ENCODE measurements at places on chromosomes 12 and 14.

GRCh38 chr12:64729909-64730587 lies 29.2 kb downstream of the GNS start:
- DNase-seq, result no peak

- no peak for DNase-seq
Observed at GRCh38 chr14:77265561-77266335, 5.3 kb downstream of the NGB start.

GRCh38 chr12:122467983-122468382 lies 32.7 kb downstream of the ZCCHC8 start:
- no peak for DNase-seq

DNA sequence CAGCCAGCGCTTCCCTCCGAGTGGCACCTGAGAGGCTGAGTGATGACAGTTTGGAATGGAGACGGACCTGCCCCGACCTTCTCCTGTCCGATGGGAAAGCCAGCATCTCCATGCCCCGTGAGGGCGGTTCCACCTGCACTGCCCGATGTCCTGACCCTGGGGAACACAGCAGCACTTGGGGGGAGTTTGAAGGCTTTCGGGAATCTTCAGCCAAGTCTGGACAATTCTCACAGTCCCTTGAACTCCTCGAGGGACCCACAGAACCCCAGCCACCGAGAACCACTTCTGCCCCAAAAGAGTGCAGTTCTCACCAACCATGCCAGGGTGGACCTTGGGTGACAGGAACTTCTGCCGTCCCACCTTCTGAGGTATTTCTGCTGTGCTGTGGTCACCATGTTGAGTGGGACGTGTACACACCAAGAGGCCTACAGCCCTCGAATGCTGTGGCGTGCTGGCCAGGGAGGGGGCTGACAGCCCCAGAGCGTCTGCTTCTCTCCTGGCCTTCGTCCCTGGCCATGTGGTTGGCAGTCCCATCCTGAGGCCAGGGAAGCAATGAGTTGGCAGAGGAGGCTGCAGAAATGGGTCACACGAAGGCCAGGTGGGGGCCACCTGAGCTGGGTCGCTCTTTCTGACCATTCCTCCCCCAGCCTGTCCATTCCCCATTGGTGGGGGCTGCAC lies 1.0 kb downstream of the CLBA1 start:
- no peak for DNase-seq

- DNase-seq, result no peak
Observed at GRCh38 chr12:120810021-120810420, 84.4 kb downstream of the ACADS start.

DNA sequence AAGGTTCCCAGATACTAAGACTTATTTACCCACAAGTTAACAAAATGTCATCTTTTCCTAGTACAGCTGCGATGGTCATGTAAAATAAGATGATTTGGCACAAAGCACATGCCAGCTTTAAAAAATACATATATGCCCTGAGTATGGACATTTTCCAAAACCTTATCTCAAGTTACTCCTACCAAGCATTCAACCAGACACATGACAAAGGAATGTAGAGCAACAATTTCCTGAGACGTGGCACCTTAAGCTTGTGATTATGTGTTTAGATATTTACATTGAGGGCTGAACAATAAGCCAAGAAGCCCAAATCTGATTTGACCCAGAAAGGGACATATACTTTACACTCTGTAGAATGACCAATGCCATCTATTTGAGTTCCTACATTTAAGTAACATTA lies 24.5 kb upstream of the OVCH1 start:
- DNase-seq, result no peak

DNA sequence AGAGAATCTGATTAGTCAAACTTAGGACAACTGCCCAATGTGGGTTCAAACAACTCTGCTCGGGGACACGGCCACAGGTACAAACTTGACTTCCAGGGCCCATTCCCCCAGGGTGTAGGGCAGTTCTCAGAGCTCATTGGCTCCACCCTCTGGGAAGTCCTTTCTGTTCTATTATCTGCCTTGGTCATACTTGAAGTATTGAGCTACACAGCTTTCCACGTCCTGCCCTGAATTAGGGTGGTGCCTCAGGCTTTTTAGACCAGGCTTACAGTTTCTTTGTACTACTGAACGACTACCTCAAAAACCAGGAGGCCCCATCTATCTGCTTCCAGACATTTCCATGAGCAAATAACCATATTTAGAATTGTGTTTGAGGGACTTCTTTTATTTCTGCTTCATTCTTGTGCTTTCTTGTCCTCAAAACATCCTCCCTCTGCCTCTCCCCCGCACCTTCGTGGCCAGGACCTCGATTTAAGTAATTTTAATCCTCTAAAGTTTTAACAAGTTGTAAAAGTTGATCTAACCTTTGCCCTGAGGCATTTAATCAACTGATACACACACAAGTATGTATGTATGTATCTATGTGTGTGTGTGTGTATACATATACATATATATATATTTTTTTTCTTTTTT lies 281.7 kb upstream of the AMIGO2 start:
- no peak for DNase-seq

DNA sequence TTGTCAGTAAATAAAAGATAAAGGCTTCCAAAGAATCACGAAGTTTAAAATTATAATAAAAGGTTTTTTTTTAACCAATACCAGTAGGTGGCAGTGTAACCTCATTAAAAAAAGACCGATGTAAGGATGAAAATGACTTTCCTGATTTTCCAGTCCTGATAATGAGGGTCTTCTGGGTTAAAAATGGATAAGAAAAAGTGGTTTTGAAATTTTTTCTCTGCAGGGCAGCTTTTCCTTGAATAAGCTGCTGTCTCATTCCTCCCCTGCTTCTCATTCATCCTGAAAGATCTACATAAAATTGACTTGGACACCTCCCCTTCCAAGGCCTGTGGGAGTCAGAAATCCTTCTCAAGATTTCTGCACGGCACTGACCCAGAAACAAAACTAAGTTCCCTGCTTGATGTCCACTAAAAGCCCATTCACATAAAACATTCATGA lies 58.9 kb upstream of the FBXO33 start:
- DNase-seq, result peak; percentile 49

GRCh38 chr12:71521125-71521524 lies 81.5 kb downstream of the LGR5 start:
- DNase-seq, result no peak

DNA sequence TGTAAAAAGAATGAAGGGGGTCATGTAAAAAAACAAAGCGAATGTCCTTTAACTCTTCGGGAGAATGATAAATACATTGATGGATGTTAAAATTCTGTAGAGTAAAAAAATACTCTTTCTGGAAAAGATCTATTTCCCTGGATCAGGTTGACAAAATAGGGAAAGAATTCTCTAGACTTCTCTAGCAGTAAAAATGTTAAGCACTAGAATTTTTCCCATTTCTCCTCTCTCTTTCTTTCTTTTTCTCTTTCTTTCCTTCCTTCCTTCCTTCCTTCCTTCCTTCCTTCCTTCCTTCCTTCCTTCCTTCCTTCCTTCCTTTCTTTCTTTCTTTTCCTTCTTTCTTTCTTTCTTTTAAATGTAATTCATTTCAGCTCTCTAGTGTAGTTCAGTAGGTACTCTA lies 552.5 kb downstream of the LRFN5 start:
- DNase-seq, result no peak

- peak; percentile 64 for DNase-seq
Observed at GRCh38 chr14:63654346-63654745, 12.7 kb upstream of the WDR89 start.

GRCh38 chr14:69004731-69005431 lies 25.8 kb upstream of the ACTN1 start:
- DNase-seq, result peak; percentile 59

DNA sequence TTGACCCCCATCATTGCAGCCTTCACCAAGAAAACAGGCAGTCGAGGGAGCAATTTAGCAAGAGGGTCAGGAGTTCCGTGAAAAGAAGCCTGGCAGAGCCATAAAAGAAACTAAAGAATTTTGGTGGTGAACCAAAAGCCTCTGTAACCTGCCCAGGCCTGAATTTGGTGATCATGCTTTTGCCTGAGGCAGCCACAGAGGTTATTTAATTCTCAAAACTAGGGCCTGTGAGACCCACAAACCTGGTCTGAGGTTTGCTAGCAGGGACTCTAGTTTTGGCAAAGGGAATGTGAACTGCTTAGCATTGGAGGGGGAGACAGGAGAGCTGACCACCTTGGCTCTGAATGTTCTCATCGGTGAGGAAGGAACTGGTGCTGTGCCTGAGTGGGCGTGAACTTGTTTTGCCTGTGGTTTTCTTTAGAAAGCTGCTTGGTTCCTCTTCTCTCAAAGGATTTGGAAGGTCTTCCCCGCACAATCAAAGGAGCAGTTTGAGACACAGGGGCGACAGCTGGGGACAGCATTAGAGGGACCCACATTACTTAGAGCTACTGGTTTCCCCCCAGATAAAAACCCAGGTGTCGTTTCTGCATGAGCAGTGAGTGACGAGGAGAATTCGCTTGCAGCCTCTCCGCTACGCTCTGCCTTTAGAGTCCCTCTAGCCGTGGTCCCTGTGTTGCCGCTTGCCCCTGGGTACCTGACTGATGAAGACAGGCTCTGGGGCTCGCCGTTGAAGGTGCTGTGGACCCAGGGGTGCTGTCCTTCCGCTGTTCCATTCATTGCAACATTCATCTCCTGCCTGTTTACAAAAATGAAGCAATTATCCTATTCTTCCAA lies 12.6 kb upstream of the WNT5B start:
- no peak for DNase-seq

DNA sequence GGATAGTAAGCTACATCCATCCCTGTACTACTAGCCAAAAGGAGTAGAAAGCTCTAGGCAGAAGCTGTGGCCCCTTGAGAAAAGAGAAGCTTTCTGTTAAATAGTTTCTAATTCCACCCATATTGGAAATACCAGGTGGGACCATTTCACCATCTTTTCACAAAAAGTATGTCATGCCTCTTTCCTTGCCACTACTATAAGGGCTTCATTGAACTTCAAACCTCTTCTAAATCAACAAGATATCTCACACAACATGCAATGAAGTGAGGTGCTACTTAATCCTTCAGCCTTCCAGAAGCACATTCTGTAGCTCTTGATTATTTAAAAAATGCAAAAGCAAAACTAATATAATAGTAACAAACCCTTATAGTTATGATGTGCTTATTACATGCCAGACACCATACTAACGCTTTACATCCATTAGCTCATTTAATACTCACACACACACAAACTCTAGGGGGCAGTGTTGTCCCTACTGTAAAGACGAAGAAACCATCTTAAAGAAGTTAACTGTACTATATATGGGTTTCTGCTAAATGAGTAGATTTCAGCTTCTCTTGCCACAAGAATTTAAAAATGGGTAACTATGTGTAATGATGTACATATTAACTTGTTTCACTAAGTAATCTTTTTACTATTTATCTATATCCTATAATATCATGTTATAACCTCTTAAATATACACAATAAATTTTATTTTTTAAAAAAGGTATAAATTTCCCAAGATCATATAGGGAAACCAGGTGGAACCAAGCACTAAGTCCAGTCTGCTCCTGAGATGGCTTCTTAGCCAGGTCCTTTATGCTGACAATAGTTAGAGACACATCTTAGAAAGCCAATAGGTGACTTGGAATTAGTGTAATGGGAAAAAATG lies 124.4 kb downstream of the RPS29 start:
- peak; percentile 72 for DNase-seq

GRCh38 chr12:6872073-6873048 lies 742 bp downstream of the SPSB2 start:
- DNase-seq, result peak; percentile 73

DNA sequence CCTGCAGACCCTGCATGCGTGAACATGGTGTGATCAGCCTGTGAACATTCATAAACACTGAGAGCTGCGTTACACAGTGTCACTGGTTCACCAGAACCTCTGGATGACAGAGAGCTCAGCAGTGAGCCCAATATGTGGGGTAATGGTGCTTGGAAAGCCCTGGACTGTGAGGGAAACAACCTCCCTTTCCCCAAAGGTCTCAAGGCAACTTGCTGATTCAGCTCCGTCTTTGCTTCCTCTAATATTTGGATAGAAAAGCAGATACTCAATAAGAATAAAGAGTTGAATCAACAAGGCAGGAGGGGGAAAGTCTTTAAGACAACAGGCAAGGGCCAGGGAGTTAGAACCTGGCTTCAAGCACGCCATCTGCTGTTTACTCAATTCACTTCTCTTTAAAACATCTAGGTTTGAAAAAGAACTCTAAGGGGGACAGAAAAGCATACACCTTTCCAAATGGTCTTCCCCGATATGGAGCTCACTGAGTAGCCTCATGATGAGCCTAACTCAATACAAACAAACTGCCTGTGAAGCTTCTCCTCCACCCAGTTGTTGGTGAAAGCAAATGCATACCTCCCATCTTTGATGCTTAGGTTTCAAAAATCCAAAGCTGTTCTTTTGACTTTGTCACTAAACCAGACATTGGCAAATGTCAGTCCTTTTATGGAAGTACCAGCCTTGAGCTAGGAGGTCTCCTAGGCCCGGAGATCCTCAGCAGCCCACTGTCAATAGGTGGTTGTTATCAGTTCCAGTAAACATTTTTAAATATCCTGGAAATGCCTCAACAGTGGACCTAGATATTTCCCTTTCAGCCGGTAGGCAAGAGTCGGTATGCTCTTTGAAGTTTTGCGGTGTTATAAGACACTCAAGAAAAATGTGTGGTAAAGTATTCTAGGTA lies 76.1 kb downstream of the SAMD4A start:
- peak; percentile 48 for DNase-seq

DNA sequence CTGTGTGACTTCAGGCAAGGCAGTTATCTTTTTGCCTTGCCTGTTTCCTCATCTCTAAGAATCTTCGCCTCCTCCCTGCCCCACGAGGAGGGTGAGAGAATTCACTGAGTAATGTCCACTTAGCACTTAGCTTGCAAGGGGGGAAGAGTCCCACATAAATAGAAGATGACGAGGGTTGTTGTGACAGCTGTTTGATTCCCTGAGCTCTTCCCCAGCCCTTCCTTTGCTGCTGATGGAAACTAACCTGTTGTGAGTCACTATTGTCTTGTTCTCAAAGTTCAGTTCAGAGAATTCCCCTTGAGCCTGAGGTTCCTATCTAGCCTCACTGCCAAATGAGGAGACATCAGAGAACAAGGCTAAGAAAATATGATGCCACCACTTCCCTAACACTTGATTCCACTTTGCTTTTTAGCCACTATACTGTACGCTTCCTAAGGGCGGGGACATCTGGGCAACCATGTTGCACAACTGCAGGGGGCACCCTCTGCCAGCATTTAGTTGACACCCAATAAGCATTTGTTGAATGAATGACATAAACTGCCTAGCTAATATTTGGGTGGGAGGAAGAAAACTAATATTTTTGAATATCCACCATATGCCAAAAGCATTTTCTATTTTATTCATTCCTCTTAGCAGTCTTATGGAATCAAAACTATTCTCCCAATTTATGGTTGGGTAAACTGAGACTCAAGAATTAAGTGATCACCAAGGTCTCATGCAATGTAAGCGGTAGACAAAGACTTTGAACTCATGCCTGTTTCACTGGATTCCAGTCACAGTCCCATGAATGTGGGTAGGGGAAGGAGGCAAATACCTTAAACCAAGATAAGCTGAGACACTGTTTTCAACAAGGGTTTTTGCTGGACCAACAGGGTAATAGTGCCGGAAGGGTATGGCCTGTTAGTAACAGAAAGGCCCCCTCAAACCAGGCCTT lies 77.6 kb downstream of the ZFP36L1 start:
- peak; percentile 48 for DNase-seq
